ENCODE measurements at places on chromosomes 7 and 10.
A peak's percentile ranks its signal among the peaks of the same experiment; 100 is the strongest.

DNA sequence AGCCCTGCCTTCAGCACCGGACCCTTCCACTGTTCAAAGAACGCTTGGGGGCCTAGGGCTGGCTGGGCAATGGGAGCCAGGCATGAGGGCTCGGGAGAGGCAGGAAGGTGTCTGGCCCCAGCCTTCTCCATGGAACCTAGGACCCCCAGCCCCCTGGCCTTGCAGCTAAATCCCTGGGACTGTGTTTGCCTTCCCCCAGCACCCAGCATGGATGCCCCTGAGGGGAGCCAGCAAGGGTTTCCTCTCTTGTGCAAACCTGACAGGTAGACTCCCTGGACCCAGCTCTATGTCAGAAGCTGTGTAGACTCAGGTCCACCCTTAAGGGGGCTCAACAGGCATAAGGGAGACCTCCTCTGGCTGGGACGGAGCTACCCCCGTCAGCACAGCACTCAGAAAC lies 288.0 kb downstream of the GRID1 start:
- DNase-seq: no peak

DNA sequence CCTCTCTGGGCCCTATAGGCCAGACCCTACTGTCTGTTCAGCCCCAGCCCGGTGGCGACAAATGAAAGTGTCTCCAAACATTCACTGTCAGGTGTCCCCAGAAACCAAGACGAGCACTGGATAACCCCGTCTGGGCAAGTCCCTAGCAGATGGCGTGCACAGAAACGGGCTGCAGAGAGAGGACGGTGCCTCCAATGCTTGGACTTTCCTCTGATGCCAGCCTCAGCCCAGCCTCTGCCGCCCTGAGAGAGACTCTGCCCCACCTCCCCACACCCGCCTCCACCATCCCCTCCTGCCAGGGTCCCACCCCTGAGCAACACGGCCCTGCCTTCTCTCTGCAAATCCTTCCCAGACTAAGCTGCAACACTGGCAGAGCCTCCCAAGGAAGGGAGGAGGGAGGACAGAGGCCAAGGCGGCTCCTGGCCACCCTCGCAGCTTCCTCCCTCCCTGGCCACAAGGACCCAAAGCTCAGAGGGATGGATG lies 7.4 kb upstream of the LFNG start:
- DNase-seq: no peak

DNA sequence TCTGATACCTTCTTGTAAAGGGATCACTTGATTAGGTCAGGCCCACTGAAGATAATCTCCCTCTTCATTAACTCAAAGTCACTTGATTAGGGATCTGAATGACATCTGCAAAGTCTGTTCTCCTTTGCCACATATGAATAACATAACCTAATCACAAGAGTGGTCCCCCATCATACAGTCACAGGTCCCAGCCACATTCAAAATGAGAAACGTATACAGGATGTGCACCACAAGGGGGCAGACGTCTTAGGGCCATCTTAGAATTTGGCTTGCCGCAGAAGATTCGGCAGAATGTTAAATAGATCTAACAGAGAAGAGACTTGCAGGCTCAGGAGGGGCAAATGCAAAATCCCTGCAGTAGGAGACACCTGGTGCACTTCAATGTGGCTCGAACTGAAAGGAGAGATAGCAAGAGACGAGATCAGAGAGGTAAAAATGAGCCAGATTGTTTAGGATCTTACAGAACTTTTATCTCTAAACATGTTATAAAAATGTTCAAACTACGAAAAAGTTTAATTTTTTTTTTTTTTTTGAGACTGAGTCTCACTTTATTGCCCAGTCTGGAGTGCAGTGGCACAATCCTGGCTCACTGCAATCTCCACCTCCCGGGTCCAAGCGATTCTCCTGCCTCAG lies 10.4 kb upstream of the SMC3 start:
- DNase-seq: peak; percentile 44

- DNase-seq: no peak
These were observed 15.7 kb downstream of the KDM7A start for GRCh38 chr7:140161047-140161446.

GRCh38 chr10:115964827-115965226 lies 308.2 kb downstream of the GFRA1 start:
- no peak for DNase-seq

DNA sequence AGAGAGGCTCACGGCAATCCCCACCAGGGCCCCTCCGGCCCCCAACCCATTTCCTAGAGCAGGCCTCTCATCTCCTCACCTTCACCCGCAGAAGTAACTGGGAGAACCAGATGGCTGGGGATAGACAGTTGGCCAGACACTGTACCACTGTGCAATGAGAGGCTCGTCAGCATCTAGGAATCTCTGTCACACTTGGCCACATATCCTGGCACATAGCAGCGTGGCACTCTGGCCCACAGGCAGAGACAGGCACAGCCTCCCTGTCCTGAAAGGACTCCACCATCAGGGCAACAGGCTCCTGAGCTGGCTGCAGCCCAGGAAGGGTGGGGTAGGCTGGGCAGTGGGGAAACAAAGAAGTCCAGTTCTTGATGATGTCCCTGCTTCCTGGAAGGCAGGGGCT lies 45.8 kb downstream of the C10orf143 start:
- no peak for DNase-seq

- no peak for DNase-seq
These were observed 100.6 kb upstream of the GLCCI1 start for GRCh38 chr7:7867846-7868571.

DNA sequence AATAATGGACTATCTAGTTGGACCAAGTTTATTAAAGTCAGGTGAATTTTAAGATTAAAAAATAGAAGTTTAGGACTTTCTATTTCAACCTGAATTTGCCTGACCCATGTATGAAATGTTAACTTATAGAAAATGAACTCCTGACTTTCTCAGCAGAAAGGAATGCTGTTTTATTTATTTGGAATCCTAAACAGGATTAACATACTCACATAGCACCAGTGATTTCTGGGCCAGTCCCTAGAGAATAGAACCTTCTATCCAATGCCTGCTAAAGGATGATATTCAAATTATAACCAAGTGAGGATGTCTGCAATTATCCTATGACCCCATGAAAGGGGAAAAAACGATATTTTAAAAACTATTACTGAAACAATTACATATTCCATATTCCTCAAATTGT lies 148.8 kb downstream of the CHRM2 start:
- no peak for DNase-seq

- no peak for DNase-seq
These were observed 28.8 kb downstream of the VIPR2 start for GRCh38 chr7:159115601-159116501.

GRCh38 chr7:103857435-103857834 lies 132.0 kb downstream of the RELN start:
- no peak for DNase-seq

- DNase-seq: no peak
These were observed 9.6 kb downstream of the ESYT2 start for GRCh38 chr7:158819571-158820203.

- no peak for DNase-seq
These were observed 20.8 kb upstream of the CDH23 start for GRCh38 chr10:71375952-71376351.

DNA sequence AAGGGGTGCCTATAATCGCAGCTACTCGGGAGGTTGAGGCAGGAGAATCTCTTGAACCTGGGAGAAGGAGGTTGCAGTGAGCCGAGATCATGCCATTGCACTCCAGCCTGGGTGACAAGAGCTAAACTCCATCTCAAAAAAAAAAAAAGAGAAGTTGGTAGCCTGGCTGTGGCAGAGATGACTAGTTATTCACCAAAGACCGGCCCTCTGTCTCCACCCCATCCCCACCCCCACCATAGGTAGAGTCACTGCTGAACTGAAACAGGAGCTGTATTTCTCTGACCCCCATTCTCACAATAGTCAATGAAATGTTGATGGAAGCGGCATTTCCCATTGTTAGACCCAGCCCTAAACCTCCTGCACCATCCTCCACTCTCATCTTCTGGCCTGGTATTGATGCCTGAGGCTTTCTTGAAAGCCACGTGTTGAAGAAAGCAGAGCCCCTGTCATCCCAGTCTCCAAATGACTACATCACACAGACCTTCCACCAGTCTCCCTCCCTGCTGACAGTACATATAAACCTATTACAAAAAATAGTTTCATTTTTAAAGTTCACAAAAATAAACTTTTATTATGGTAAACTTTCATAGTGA lies 9.4 kb upstream of the PIK3CG start:
- DNase-seq: no peak

DNA sequence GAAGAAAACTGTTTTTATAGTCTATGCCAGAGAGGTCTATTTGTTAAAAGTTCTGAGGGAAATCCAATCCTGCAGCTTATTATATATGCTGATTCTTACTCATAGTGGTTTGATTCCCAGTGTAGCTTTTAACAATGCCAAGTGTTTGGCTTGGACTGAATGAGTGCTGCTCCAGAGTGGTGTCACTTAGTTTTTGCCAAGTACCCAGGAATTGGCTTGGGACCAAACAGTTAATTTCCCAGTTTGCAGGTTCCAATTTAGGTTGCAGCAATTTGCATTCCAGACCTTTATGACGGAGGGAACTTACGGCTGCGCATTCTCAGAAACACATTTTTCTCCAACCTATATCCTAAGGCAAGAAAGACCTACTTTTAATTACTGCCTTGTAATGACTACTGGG lies 32.4 kb downstream of the NSUN6 start:
- no peak for DNase-seq

DNA sequence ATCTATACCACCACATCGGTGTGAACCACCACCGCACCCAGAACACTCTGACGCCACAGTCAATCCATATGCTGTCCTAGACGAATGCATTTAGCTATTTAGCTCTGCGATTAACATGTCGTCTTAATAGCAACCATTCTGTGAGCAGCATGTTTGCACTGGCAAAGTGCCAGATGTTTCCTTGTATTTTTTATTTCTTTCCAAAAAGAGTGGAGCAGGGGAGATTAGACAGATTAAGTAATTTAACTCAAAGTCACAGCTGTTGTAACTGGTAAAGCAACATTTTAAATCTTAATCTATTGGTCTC lies 57.0 kb upstream of the ARL4A start:
- DNase-seq: no peak

GRCh38 chr7:36078816-36079360 lies 74.2 kb upstream of the EEPD1 start:
- no peak for DNase-seq

DNA sequence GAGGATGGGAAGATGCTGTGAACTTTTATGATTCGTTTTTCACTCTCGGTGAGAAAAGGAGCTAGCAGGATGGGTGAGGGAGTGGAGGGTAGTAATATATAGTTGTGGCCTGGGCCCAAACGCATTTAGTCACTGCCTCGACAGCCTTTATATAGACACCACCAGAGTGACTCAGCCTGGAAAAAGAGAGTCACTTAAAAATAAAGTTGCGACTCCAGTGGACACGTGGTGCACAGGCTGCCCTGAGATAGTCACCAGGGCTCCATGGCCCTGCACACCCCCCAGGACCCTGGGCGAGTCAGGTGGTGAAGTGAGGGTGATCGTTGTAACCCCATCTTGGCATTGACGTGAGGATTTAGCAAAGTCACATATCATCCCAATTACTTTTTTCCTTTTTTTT lies 106.7 kb downstream of the CUX1 start:
- DNase-seq: no peak

- no peak for DNase-seq
These were observed 50.4 kb downstream of the TSPAN15 start for GRCh38 chr10:69501657-69502056.

DNA sequence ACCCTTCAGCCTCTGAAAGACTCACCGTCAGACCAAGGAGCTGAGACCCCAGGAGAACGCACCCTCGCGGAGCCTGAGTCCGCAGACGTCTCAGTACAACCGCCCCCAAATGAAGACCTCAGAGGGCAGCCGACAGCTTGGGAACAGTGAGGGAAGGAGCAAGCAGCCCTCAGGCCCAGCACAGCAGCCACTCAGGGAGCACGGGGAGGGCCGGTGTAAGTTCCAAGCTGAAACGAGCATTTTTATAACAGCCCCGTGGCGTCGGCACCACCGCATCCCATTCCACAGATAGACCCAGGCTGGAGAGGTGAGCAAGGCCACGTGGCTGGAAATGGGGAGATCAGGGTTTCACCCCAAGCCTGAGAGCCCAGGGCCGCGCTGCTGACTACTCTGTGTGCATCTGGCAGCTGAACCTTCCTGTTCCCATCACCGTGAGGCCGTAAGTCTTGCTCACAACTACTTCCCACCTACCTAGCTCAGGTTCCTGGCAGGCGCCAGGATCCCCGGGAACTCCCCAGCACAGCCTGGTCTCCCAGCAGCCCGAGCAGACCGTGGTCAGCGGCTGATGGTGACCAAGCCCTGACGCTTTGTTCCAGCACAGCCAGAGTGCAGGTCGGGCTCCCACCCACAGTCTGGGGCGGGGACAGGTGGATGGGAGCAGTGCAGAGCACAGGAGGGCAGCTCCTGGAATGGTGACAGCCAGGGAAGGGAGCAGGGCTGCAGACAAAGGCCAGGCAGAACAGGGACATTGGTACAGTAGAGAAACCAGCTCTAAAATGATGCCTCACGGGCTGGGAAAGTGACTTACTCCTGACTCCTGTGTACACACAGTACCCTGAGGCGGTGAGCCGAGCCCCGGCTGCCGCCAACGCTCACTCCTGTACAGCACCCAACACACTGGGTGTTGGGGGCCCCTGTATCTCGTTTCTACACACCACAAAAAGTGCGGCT lies 6.1 kb upstream of the NOM1 start:
- no peak for DNase-seq

DNA sequence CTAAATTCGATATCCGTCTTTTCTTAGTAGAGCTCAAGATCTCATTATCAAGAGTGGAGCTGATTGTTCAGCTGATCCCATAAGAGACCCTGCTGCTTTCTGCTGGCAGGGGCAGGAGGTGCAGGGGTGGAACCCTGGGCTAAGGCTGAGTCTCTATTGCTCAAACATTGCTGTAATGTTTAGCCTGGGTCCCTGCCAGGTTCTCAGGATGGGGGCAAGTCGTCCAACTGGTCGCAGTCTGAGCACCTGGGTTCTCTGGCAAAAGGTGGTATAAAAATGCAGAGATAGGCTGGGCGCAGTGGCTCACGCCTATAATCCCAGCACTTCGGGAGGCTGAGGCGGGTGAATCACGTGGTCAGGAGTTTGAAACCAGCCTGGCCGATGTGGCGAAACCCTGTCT lies 62.0 kb upstream of the NRBF2 start:
- DNase-seq: no peak

- no peak for DNase-seq
These were observed 9.0 kb downstream of the RBP3 start for GRCh38 chr10:47357131-47357582.

GRCh38 chr7:77199013-77199966 lies at the start of gene FGL2:
Gene FGL2 (minus strand): TSS chr7:77199819. CDS start chr7:77199793, 26 bp downstream.
- no peak for DNase-seq

DNA sequence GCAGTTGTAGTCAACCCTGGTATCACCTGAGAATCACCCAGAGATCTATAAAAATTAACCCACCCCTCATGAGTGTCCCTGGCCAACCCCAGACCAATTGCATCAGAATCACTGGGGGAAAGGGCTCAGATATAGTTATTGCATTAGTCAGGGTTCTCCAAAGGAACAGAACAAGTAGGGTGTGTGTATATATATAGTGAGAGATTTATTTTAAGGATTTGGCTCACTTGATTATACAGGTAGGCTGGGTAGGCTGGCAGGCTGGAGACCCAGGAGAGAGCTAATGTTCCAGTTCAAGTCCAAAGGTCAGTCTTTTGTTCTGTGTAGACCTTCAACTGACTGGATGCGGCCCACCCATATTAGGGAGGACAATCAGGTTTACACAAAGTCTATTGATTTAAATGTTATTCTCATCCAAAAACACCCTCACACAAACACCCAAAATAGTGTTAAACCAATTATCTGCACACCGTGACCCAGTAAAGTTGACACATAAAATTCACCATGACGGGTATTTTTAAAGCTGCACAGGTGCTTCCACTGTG lies 372.9 kb upstream of the NFE2L3 start:
- DNase-seq: no peak

Data from stimulated activated CD8-positive, alpha-beta memory T cell treated with anti-CD3 and anti-CD28 coated beads, Interleukin-4, amount 100 ng/mL, for 4 hours (primary cell).